Placental epithelial cell (primary cell): ENCODE measurements at places on chromosomes 7 and 10. TPM values are rescaled to one million over a fixed set of nuclear protein-coding genes. Genes with fewer than 3 reads are reported as not detected.

Gene PON1
- not detected in 2 replicates for total RNA-seq

Gene ZNF727
- total RNA-seq, result 1.6 and 1.7 TPM in 2 replicates

Gene KEL
- 0.39 and 1.4 TPM in 2 replicates for total RNA-seq

Gene FEZF1
- total RNA-seq, result 0.39 TPM in 1 of 2 replicates, not detected in the other
